ENCODE measurements at places on chromosomes 2 and 18. TPM values are rescaled to one million over a fixed set of nuclear protein-coding genes. Genes with fewer than 3 reads are reported as not detected.

GRCh38 chr2:160246356-160246755, 46.3 kb upstream of the ITGB6 start:
- no peak for DNase-seq

GRCh38 chr2:201049455-201049854, 22.0 kb downstream of the HYCC2 start:
- DNase-seq = no peak

GRCh38 chr18:58228176-58228575, 184.2 kb downstream of the NEDD4L start:
- no peak for DNase-seq

Gene ST8SIA3
- not detected for total RNA-seq

GRCh38 chr2:41910126-41910525, 137.7 kb upstream of the PKDCC start:
- DNase-seq = no peak

Gene POLE4
- 49.0 TPM for total RNA-seq

GRCh38 chr18:2918761-2919550, 72.2 kb downstream of the EMILIN2 start:
- DNase-seq = no peak

Gene SEH1L
- 40.9 TPM for total RNA-seq

Gene ADAM23
- total RNA-seq = not detected

Gene GMCL1
- 37.7 TPM for total RNA-seq

Gene MALL
- 0.55 TPM for total RNA-seq

GRCh38 chr2:141714496-141714895, 416.3 kb downstream of the LRP1B start:
- DNase-seq = no peak
